ENCODE measurements at places on chromosomes 3 and 15. TPM values are rescaled to one million over a fixed set of nuclear protein-coding genes. Genes with fewer than 3 reads are reported as not detected.

DNA sequence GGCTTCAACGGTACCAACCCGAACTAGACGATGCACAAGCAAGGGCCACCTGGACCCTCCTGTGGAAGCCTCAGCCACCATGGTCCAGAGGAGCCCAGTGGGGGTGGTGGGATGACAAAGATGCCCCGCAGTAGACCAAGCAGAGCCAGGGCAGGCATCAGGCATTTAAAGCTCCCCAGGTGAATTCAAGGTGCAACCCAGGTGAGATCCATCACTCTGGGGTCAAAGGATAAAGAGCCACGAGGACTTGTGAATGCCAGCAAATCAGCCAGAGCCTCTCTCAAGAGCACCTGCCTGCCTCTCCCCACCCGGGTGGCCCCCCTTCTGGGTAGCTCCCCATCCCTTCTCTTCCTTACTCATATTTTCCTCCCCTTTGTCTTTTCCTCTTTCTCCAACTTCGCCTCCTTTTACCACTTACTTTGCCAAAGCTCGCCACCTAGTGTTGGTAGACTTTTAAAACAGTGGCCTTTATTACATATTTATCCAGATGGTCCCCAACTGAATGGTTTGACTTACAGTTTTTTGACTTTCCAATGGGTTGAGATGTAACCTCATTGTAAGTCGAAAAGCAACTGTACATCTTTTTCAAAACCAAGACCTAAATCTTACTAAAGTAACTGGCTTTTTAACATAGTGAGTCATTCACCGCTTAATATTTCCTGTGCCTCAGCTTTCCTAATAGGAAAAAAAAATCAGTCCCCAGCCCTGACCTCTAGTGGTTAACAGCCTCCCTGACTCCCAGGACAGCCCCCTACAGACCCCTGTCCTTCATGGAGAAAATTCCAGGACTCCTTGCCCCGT is 18.8 kb downstream of the PLA2G4F start:
- DNase-seq = no peak

DNA sequence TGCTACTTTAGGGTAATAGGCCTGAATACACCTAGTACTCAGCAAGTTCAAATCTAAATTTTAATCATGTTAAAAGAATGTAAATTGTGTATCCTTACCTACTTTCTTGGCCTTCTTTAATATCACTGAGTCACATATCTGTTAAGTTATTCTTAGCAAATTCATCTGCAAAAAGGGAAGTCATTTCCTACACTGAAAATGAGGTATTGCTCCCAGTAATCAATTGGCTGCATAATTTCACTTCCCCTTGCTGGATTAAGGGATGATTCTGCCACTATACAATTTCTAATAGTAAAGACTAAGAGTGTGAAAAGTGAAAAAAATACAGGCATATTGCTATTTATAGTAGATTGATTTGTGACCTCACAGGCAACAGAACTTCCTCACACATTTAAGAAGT is 47.8 kb downstream of the CCDC54 start:
- no peak for DNase-seq

GRCh38 chr3:157282261-157283191 is 122.6 kb upstream of the CCNL1 start:
- peak; percentile 82 for DNase-seq

DNA sequence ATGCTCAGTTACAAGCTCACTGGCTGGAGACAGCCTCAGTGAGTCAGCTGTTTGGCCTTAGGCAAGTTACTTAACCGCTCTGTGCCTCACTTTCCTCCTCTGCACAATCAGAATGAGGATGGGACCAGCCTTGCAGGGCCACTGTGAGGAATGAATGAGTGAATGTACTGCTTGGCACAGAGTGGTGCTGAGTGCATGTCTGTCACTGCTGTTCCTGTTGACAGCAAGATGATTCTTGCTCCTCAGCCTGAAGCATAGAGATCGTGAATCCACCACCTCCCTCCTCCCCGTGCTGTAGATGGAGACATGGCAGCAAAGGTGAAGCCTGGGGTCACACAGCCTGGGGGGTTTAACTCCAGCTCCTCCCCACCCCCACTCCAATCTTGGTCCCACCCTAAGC is 14.6 kb upstream of the GRIP2 start:
- DNase-seq = no peak

DNA sequence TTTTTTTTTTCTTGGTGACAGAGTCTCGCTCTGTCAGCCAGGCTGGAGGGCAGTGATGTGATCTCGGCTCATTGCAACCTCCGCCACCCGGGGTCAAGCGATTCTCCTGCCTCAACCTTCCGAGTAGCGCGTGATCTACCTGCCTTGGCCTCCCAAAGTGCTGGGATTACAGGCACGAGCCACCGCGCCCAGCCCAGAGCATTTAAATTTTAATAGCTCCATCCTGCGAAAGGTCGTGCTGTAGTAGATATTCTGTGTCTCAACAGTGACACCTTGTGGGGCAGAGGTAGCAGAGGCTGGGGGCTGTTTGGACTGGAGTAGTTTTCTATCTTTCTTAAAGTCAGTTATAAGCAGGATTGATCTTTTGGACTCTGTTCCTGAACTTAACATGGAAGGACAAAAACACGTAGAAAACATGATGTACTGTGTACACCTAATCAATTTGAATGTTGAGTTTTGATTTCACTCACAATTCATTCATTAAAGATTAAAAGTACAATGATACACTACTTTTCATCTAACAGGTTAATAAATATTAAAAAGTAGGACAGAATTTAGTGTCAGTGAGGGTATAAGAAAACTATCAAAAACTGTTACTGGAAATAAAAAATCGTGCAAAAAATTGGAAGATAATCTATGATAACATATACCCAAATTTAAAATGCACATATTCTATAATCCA is 11.0 kb upstream of the PDCD6IP start:
- no peak for DNase-seq

GRCh38 chr3:192907784-192908183 is 9.9 kb downstream of the MB21D2 start:
- DNase-seq = no peak

- no peak for DNase-seq
These were observed 26.7 kb upstream of the TGM5 start for GRCh38 chr15:43293432-43293831.

DNA sequence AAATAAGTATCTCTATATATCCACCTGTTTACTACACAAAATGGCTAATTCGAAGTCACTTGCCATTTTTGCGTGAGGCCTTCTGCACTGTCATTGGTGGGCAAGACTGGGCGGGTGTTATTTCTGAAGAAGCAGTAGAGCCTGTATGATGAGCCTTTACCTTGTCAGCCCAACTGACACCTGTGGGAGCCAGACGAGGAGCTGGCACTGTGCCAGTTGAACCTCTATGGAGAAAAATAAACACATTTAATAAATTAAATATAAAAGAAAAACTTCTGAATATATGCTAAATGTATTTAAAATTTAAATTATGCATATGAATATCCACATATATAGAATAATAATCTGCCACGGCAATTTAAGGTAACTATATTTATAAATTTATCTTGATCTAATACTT is 109.9 kb downstream of the SCAPER start:
- no peak for DNase-seq

DNA sequence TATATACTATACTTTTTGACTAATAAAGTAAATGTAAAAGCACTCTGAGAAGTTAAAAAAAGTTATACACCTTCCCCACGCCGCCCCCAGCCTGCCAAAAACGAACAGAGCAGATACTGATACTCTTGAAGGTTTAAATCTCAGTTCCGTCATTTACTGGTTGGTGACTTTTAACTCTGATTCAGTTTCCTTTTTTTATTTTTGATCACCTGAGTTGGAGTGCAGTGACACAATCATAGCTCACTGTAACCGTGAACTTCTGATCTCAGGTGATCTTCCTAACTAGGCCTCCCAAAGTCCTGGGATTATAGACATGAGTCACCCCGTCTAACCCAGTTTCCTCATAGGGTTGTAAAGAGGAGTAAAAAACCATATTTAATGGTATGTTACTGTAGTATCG is 3.3 kb upstream of the TIPIN start:
- peak; percentile 82 for DNase-seq

DNA sequence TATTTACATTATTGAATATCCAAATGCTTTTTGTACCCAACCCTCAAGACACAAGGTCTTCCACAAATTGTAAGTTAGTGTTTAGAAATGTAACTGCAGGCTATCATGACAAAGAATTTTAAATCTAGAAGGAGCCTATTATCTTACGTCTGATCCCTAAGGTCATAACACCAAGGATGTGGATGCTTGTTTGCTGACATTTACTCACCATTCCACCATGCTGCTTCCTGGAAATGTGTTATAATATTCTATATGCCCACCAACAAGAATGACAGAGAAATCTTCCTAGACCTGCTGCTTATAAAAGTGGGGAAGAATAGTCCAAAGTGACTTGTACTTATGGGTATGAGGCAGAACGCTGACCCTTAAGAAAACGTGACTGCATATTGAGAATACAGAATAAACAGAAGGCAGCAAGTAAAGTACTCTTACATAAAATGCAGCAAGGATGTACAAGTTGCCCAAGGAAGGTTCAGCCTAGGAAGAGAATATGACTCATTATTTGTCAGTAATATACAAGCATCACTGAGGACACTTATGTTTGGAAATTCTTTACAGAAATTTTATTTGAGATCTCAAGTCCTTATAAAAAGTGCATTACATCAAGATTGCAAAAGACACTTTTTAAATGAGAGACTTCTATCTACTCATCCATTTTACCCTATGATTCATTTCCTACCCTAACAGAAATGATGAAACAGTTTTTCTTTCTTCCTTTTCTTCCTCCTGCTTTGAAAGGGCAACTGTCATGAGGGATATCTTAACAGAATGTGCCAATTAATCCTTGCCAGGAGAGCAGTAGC is 59.6 kb downstream of the ESYT3 start:
- peak; percentile 84 for DNase-seq

- no peak for DNase-seq
These were observed 265.9 kb downstream of the SHQ1 start for GRCh38 chr3:72582211-72582878.

- DNase-seq = no peak
These were observed 641 bp downstream of the TRAT1 start for GRCh38 chr3:108823227-108823626.

GRCh38 chr3:53073553-53074365 is 27.9 kb upstream of the SFMBT1 start:
- DNase-seq = no peak

- no peak for DNase-seq
These were observed 73.7 kb upstream of the TSPAN3 start for GRCh38 chr15:77144492-77145070.

GRCh38 chr3:141236361-141236760 is 4.7 kb downstream of the PXYLP1 start:
- DNase-seq = no peak

GRCh38 chr3:101128001-101128400 is 134.8 kb upstream of the ABI3BP start:
- no peak for DNase-seq

GRCh38 chr3:72439321-72440183 is 408.7 kb downstream of the SHQ1 start:
- DNase-seq = no peak

DNA sequence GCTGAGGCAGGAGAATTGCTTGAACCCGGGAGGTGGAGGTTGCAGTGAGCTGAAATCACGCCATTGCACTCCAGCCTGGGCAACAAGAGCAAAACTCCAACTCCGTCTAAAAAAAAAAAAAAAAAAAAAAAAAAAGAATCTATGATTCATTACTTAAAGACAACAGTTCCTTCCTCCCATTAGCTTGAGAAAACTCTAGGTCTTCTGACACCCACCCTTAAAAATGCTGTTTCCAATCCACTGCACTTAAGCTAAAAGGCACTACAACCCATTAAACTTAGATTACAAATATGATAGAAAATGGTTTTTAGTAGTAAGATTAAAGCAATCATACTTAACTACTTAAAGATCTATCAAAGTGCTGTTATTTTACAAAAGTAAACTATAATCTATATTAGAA is 40.0 kb upstream of the BHLHE40 start:
- no peak for DNase-seq

- no peak for DNase-seq
These were observed 64.5 kb upstream of the CCR4 start for GRCh38 chr3:32886911-32887310.

DNA sequence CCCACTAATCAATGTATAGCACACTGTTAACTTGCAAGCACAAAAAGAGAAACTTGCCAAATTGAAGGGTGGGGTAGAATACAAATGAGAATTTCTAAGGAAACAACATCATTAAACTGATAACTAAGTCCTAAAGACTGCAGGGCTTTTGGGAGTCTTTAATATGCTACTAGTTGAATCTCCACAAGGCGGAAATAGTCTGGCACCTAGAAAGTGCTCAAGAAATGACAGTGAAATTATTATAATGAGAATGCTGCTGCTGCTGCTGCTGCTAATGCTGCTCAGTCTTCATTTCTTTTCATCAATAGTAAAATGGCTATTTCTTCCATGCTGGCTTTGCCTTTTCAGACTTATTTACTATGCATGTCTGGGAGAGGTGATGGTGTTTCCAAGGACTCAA is 91.8 kb downstream of the BTD start:
- no peak for DNase-seq

GRCh38 chr15:80179025-80179759 is 26.4 kb downstream of the FAH start:
- peak; percentile 85 for DNase-seq

- peak; percentile 49 for DNase-seq
These were observed 11.2 kb upstream of the RNU6-1 start for GRCh38 chr15:67850994-67851571.

- DNase-seq = peak; percentile 12
These were observed 56.7 kb downstream of the DRD3 start for GRCh38 chr3:114122027-114122709.

- DNase-seq = no peak
These were observed 192.8 kb upstream of the THBS1 start for GRCh38 chr15:39388118-39388517.

DNA sequence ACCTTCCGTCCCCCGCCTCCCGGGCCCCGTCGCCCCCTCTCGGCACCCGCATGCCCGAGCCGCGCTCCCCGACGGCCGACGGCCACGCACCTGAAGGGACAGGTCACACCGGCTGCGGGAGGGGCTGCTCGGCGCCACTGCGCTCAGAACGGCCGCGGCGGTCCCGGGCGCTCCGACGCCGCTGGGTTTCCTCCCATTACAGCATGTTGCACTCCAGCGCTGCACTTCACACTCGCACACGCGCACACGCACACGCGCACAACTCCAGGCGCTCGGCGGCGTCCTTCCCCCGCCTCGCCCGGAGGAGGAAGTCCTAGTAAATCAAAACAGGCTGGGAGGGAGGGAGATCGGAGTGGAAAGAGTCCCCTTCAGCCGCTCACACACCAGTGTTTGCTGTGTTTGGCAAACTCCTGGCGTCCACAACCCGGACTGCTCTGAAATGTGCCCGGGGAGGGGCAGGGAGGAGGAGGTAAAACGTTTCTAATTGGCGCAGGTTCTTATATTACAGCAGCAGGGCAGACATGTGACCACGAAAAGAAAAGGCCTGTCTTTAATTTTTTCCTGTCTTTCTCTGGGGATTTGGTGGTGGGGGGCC is 76.7 kb upstream of the VGLL4 start:
- peak; percentile 67 for DNase-seq

- DNase-seq = no peak
These were observed 6.3 kb downstream of the MTMR10 start for GRCh38 chr15:30985081-30985531.

The CFAP91 gene
- 0.03 TPM for total RNA-seq

The CCDC66 gene
- 13.5 TPM for total RNA-seq

The DUOX1 gene
- 17.8 TPM for total RNA-seq

The C3orf85 gene
- not detected for total RNA-seq

The LYZL4 gene
- total RNA-seq = not detected

The CYP11A1 gene
- total RNA-seq = not detected

The ZNF385D gene
- 1.7 TPM for total RNA-seq

The SUCNR1 gene
- total RNA-seq = not detected

The C3orf38 gene
- total RNA-seq = 22.5 TPM

The STRIT1 gene
- not detected for total RNA-seq

The FMN1 gene
- total RNA-seq = 1.7 TPM

The A4GNT gene
- total RNA-seq = not detected

The SLC38A3 gene
- total RNA-seq = not detected

All from foreskin keratinocyte (primary cell).